Activated CD4-positive, alpha-beta T cell treated with anti-CD3 and anti-CD28 coated beads, Interleukin-2, amount 10 ng/mL, durations not matched to agents 24 days and 14 days (primary cell): ENCODE measurements at places on chromosomes 12 and 14.

GRCh38 chr12:66934302-66935062 is 255.6 kb upstream of the GRIP1 start:
- DNase-seq: no peak

DNA sequence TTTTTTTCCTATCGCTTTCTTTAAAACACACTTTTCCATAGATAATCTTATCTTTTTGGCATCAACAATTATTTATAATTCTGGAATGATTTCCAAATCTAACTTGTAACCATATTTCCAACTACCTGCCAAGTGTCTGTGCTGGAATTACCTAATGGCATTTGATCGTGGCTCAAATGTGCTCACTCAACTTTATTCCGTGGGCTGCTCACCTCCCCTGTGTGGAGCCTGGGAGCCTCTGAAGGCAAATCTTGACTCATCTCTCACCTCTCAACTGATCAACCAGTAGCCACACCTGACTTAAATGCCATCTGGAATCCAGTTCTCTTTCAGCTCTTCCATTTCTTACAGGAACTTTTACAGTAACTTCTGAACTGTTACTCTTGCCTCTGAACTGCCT is 608.6 kb downstream of the DIO2 start:
- no peak for DNase-seq

- DNase-seq: no peak
These were observed 361.2 kb upstream of the PDE3A start for GRCh38 chr12:20006871-20007730.

DNA sequence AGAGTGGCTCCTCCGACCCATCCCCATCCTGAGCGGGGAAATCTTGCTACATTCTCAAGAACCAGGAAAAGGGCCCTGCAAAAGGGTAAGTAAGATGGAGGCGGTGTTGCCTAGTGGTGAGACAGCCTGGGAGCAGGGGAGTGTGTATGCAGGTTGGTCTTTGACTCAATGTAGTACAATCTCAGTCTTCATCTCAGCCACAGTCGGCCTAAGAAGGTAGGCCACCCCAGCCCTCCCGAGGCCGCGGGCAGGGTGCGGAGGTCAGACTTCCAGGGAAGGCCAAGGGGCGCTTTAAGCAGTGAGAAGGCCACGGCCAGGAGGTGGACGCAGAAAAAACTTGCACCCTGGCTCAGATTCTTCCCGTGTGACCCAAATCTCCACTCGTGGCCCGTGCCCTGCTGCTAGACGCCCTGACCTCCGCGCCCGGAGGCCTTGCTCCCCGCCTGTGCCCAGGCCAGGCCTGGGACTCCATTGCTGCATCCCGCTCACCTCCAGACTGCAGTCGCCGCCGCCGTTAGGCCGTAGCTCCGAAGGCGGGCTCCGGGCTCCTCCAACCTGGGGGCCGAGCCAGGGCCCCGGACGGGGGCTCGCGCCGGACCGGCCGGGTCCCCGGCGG is 435 bp downstream of the FOXM1 start:
- peak; percentile 78 for DNase-seq

- no peak for DNase-seq
These were observed 38.9 kb downstream of the DMAC2L start for GRCh38 chr14:50350975-50351374.

- DNase-seq: no peak
These were observed 6.9 kb downstream of the RFC5 start for GRCh38 chr12:118023301-118023860.

GRCh38 chr14:99564926-99565259 is 39.1 kb downstream of the CCDC85C start:
- no peak for DNase-seq

DNA sequence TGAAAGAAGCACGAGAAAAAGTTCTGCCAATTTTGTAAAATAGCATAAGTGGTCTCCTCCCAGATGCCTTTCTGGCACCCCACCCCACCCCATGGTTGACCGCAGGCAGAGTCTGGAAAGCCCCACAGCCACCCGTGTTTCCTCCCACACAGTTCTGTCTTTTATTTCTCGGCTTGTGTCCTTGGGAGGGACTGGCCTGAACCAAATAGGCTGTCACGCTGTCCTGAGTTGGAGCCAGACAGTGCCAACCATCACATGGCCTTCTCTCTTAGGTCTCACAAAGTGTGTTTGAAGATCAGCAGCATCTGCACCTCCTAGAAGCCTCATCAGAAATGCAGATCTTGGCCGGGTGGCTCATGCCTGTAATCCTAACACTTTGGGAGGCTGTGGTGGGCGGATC is 10.2 kb upstream of the LTA4H start:
- DNase-seq: no peak
